Urothelium cell line (cell line): ENCODE measurements at places on chromosomes 1 and 21.
A peak's percentile ranks its signal among the peaks of the same experiment; 100 is the strongest.

- DNase-seq = no peak
Observed at GRCh38 chr1:102886638-102887037, 221.7 kb downstream of the COL11A1 start.

DNA sequence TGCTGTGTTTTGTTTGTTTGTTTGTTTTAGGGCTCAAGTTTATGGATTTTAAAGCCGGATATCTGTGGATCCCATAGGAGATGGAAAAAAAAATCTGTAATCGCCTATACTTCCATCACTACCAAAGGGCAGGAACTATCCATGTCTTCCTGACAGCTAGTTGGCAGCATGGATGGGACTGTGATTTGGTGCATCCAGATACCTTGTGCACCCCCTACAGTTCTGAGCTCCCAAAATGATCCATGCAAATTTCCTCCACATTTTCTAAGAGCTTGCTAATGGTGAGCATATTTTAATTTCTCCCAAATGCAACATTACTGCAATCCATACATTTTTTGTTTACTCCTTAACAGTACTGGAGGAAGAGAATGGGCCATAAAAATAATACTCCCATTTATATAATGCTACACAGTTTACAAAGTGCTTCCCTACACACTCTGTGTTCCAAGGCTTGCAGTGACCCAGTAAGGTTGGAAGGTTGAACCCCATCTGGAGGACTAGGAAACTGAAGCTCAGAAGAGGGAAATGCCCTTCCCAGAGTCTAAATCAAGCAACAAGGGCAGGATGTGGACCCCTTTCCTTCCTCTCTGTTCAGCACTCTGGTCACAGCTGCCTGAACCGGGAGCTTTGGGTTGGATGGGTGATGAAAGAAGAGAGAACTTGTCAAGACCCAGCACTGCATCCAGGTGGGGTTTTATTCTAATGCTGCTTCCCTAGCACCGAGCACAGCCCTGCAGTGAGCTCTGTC, 48.0 kb downstream of the CAPN8 start:
- no peak for DNase-seq

DNA sequence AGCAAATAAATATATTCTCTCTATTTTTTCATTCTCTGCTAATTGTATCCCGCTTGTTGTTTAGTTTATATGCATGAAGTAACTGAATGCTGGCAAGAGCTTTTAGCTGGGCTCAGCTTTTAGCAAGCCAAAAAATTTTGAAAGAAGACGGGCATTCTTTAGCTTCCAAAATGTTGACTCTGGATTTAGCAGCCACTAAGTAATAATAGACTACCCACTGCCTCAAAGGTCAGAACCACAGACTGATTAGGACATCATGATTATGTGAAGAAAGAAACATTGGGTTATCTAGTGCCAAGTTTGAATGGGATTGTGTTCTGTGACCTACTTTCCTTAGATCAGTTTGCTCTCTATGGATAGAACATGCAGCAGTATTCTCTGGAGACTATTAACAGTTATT, 80.3 kb upstream of the DPH5 start:
- DNase-seq = no peak

- no peak for DNase-seq
Observed at GRCh38 chr1:196960854-196961253, 16.5 kb upstream of the CFHR5 start.

DNA sequence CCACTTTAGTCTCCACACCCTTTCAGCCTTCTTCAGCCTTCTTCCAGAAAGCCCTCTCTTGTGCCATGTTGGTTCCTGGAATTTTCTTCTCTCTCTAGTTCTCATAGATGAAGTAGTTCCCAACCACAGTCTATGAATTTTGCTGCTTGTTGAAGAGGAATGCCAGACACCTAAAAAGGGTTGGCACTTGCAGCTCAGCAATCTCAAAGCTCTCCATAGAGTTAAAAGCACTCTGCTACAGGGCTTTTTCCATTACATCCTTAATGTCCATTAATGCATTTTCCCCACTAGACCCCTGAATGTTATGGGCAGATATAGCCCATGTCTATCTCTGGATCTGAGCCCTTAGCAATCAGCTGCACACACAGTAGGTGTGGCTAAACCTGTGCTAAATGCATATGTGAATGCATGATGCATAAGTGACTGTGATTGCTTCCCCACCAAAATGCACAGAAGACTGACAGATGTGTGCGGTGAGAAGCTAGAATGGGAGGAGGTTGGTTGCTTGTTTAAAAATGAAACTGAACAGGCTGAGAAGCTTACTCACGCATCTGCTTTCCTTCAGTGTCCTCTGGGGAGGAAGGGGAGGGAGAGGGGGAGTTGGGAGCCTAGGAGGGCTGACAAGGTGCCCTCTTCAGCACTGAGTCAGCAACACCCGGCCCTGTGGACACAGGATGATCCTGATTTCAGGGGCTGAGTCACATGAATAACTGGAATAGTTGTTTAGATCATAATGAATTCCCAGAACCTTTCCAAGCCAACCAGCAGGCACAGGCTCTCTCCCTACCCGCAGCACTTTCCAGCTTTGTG, 146.1 kb upstream of the FGGY start:
- peak; percentile 91 for DNase-seq

- no peak for DNase-seq
Observed at GRCh38 chr1:62844030-62844429, 60.1 kb downstream of the ATG4C start.

- DNase-seq = no peak
Observed at GRCh38 chr1:9161963-9162362, 33.1 kb upstream of the GPR157 start.

DNA sequence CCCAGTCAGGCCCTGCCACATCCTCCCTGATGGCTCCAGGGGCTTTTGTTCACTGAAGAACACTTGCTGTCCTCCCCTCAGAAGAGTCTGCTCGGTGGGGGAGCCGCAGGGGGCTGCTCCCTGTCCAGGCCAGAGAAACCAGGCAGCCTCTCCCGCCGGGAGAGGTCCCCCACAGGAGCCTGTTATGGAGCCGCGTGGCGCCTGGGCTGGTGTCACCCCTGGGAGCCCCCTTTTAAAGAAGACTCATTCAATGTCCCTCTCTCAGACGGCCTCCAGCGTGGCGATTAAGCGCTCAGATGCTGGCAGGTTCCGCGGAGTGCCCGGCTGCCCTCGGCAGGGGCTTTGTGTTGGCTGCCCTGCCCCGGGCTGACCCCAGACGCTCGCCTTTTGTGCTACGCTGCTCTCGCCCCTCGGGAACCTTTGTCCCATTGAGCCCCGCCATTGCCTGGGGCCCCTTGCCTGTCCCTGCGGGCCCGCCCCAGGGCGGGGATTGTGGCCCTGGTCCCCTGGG, 43.1 kb downstream of the SKI start:
- no peak for DNase-seq

DNA sequence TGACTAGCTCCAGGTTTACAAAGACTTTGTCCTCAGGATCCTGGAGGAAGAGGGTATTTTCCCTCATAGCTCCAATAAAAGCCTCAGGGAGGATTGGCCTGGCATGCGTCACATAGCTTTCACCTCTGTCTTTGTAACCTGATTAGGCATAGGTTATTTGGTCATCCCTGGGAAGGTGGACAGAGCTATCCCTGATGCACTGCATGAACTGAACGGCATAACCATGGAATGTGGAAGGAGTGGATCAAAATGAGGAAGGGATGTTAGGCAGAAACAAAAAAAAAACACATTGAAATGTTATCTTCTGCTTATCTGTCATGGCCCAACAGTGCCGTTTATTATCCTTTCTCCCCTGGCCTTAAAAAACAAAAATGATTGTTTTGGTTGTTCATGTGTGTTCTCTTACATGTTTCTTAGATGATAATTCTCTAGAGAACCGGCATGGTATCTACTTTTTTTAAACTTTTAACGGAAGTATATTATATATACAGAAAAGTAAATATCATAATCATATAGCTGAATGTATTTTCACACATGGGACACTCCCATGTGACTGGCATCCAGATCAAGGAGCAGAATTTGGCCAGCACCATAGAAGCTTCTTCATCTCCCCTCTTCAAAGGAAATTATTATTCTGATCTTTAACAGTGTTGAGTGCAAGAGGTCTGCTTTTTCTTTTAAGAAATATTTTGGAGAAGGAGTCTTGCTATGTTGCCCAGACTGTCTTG, 85.3 kb downstream of the RPS6KC1 start:
- DNase-seq = no peak

- DNase-seq = no peak
Observed at GRCh38 chr21:35028451-35028978, 20.6 kb downstream of the RUNX1 start.

- no peak for DNase-seq
Observed at GRCh38 chr1:56446531-56447098, 132.7 kb downstream of the PLPP3 start.

GRCh38 chr21:37208741-37209225, 58.4 kb downstream of the VPS26C start:
- no peak for DNase-seq

DNA sequence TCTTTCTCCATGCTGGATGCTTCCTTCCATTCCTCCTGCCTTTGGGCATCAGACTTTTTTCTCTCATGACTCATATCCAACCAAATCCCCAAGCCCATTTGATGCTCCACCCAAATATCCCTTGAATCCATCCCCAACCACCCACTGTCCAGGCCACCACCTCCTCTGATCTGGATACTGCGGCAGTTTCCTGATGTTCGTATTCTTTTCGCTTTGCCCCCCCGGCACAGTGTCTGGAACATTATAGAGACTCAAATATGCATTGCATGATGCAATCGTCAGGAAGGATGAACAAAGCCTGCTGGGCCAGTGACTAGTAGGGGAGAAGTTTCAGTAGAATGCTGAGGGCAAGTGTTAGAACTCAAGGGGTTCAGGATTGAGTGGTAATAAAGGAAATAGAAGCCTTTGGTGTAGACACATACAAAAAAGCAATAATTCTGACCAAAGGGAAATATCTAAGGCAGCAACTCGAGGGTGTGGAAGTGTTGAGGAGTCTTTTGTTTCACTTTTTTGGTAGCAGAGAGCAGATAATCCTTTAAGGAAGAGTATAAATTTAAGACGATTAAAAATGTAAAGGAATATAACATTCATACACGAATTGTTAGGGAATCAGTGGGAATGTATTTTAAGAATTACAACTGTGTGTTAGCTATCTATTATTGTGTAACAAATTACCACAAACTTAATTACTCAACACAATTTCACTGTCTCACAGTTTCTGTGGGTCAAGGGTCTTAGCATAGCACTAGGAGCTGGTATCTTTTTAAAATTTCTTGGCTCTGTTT, 7.5 kb downstream of the S100A11 start:
- DNase-seq = no peak

DNA sequence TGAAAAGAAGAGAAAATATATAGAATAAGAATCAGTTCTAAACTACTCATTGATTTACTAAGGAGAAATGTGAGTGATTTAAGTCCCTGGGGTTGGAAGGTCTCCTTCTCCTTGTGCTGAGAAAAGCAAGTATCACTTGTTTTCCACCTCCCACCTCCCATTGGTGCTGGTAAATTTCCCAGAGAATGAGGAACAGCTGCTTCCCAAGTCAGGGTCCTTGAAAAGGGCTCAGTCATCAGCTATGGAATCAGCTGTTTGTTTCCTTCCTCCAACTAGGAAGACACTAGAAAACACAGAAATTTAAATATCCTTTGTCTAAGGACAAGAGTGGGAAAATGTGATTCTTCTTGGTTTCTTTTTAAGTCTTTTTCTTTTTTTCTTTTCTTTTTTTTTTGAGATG, 131.3 kb upstream of the C1orf21 start:
- DNase-seq = no peak
